ENCODE measurements at places on chromosomes 7 and 10.

GRCh38 chr7:127245002-127245401 lies 7.7 kb downstream of the GRM8 start:
- DNase-seq: no peak

GRCh38 chr10:44043646-44044375 lies 341.1 kb downstream of the CXCL12 start:
- DNase-seq: no peak

GRCh38 chr10:108982159-108982558 lies 941.2 kb downstream of the XPNPEP1 start:
- DNase-seq: no peak

- no peak for DNase-seq
Observed at GRCh38 chr7:89401690-89402089, 606.2 kb upstream of the TEX47 start.

GRCh38 chr7:2894118-2894940 lies 50.2 kb upstream of the GNA12 start:
- DNase-seq: no peak

DNA sequence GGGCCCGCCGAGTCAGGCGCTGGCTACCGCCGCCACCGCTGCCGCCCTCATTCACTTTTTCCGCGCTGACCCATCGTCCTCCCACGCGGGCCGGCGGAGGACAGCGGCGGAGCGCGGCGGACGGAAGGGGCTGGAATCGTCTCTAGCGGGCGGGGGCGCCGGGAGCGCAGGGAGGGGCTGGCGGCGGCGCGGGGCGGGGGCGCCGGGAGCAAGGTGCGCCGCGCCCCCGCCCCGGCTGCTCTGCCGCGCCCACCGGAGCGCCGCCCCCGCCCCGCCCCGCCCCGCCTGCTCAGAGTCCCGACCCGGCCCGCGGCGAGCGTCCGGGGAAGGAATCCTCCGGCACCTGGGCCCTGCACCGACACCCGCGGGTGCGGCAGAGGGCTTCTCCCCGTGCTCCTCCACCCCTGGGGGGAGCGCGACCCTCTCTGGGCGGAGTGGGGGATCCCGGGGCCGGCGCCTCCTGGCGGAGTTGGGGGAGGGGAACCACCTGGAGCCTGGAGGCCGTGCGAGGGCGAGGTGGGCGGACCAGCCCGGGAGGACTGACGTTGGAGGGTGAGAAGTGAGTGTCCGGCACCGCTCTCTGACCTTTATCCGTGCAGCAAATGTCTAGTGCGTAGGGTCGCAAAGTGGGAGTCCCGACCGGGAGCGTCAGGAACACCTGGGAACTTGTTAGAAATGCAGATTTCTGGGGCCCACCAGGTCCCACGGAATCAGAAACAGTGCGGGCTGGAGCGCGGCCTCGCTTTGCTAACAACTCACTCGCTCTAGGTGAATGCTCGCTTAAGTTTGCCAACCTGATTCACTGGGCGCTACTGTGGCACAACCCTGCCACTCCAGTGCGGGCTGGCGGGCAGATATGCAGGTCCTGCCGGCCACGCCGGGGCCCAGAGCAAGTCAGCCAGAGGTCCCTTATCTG lies at the start of gene COBL:
Gene COBL, minus strand, starts transcription at position 144 of the 916 bp plus-strand sequence. CDS start 176 bp downstream, outside the sequence.
- no peak for DNase-seq

DNA sequence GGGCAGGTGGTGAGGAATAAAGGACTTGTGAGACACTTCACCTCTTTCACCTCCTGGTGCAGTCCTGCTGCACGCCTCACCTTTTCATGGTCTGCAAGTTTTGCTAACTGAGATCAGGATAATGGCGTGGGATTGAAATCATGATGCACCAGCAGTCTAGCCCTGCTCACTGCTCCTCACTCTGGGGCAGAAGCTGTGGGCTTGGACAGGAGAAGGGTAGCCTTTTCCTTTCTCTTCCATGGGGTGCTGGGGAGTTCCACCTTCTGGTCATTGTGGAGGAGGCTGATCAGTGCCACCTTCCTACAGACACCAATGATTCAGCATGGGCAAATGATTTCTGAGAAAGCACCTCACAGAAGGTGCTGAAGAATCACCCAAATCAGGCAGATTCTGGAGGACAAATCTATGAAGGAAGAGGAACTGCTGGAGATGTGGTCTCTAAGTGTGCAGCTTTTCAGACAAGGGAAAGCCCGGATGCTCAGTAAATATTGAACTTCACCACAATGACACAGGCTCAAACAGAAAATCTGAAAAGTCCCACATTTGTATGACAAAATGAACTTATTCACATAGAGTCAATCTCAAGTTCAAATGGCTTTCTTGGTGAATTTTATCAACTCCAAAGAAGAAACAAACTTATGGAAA lies 19.7 kb downstream of the MBL2 start:
- no peak for DNase-seq
